ENCODE measurements at places on chromosomes 6 and 20. TPM values are rescaled to one million over a fixed set of nuclear protein-coding genes. Genes with fewer than 3 reads are reported as not detected.

DNA sequence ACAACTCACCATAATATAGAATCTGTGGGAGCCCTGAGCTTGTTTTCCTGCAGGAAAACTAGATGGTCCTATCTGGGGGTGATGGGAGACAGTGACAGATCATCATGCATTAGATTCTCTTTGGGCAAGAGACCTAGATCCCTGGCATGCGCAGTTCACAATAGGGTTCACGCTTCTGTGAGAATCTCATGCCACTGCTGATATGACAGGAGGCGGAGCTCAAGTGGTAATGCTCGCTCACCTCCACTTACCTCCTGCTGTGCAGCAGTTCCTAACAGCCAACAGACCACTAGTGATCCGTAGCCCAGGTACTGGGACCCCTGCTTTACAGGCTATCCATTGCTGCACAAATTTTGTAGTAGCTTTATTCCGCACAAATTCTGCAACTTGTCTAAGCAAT, 84.5 kb downstream of the HIVEP2 start:
- no peak for DNase-seq

DNA sequence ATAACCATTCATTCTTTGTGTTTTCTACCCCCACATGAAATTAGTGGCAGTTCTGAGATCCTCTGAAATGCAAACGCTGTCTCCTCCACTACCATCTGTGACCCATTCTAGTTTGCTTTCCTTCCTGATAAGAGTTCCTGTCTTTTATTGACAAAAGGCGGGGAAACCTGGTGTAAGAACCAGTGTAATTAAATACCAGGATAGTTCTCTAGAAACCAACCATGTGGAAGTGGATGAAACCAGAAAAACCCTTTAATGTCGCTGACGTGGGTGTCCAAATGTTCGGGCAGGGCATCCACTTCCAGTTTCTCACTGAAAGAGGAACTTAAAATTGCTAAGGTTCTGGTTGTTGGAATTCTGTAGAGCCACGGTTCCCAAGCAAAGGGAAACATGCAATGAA, 79.1 kb downstream of the TNFRSF21 start:
- DNase-seq = no peak

GRCh38 chr20:47925593-47925992, 140.3 kb upstream of the SULF2 start:
- no peak for DNase-seq

The PLEKHG1 gene
- total RNA-seq = 2.3 TPM

DNA sequence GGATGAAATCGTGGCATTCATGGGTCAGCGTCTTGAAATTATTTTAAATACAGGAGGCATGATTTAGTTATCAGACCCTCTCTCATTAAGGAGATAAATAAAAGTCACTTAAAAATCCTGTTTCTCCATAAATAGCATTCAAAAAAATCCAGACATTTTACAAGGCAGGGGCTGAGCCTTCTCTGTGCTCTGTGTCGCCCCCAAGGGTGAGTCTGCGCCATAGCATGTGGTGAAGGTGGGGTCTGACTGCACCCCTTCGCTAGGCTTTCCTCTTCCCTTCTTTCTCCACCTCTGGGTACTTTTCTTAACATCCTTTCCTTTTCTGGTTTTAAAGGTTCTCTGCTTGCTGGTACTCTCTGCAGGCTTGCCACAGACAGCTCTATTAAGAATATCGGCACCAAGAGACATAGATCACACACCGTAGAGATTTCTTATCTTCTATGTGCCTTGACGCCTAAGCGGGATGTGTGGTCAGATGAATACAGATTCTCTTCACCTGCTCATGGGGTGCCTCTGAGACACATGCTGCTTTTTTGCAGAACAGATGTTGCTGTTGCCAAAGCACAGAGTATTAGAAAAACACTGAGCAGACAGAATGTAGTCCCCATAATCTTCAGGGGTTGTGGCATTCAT, 20.1 kb upstream of the FAM209A start:
- DNase-seq = no peak

GRCh38 chr6:127403636-127404035, 55.6 kb downstream of the KIAA0408 start:
- DNase-seq = no peak

DNA sequence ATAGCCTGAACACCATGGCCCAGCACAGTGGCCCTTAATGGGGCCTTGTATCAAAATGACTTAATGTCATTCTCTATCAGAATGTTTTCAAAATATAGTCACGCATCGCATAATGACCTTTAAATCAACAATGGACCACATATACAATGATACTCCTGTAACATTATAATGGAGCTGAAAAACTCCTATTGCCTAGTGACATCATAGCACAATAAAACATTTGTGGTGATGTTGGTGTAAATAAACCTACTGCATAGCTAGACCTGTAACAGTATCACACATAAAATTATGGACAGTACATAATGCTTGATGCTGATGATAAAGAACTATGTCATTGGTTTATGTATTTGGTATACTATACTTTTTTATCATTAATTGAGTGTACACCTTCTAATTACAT, 9.3 kb downstream of the ELOVL5 start:
- no peak for DNase-seq

GRCh38 chr6:7473805-7474719, 67.4 kb upstream of the DSP start:
- DNase-seq = no peak

GRCh38 chr6:129194306-129194941, 311.5 kb downstream of the LAMA2 start:
- DNase-seq = no peak

DNA sequence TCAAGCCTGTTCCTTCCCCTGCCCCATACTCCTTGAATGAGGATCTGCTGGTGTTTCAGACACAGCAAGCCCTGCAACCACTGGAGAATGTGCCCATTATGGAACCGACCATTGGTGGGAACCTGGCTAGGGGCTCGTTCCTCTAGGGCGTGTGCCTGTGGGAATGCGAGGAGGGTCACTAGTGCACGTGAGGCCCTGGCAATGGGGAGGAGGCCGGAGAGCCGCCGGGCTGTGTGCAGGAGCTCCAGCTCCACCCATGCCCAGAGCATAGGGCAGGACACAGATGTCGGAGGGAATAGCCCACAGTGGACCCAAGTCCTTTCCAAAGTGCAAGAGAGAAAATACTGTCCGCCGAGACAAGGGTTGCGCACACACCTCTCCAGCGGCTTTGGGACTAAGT, 99.3 kb downstream of the ERMARD start:
- no peak for DNase-seq

DNA sequence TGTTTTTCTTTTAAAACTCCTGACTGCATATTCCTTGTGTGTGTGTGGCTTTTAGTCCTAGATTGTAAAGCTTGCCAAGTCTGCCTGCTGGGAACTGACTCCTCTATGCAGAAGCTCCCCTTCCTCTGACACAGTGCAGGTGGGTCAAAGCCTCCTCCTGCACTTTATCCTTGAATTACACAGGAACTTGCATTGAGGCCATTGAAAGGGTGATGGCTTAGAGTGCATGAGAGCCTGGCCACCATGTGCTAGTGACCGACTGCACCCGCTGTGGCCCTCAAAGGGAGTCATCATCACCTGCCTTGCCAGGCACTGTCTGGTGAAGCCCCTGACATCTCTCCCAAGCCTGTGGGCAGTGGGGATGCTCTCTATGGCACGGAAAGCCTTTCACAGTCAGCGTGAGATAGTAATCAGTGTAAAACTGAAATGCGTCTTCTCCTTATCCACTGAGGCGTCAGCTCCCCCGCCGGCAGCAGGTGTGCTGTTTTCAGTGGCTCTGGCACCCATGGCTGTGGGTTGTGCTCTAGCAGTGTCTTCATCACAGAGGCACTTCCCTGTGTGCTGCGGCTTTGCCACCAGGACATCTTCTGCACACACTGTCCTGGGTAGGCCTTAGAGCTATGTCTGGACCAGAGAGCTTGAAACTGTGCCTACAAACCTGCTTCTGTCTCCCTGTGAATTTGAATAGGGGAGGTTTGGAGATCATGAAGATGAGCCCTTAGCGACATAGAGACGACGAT, 87.9 kb downstream of the THBS2 start:
- DNase-seq = no peak

The PKIG gene
- total RNA-seq = 1.1 TPM

The CD24 gene
- total RNA-seq = 0.40 TPM

DNA sequence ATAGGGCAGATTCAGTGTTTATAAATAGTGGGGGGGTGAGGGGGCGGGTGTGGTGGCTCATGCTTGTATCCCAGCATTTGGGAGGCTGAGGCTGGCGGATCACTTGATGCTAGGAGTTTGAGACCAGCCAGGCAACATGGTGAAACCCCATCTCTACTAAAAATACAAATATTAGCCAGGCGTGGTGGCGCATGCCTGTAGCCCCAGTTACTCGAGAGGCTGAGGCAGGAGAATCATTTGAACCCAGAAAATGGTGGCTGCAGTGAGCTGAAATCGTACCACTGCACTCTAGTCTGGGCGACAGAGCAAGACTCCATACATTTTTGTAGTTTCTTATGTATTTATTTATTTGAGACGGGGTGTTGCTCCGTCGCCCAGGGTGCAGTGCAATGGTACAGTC, 109.0 kb upstream of the ZNF217 start:
- no peak for DNase-seq

- no peak for DNase-seq
Measured at GRCh38 chr6:152461556-152461955, 175.6 kb downstream of the SYNE1 start.

- DNase-seq = no peak
Measured at GRCh38 chr6:136592930-136593673, 42.9 kb upstream of the MAP7 start.

The SIRPB1 gene
- 7.1 TPM for total RNA-seq

- no peak for DNase-seq
Measured at GRCh38 chr6:168844821-168845609, 404.0 kb downstream of the SMOC2 start.

The WFDC12 gene
- total RNA-seq = not detected

- DNase-seq = no peak
Measured at GRCh38 chr20:9966966-9967365, 67.8 kb upstream of the ANKEF1 start.

The KCNK16 gene
- not detected for total RNA-seq

The BACH2 gene
- 30.3 TPM for total RNA-seq

DNA sequence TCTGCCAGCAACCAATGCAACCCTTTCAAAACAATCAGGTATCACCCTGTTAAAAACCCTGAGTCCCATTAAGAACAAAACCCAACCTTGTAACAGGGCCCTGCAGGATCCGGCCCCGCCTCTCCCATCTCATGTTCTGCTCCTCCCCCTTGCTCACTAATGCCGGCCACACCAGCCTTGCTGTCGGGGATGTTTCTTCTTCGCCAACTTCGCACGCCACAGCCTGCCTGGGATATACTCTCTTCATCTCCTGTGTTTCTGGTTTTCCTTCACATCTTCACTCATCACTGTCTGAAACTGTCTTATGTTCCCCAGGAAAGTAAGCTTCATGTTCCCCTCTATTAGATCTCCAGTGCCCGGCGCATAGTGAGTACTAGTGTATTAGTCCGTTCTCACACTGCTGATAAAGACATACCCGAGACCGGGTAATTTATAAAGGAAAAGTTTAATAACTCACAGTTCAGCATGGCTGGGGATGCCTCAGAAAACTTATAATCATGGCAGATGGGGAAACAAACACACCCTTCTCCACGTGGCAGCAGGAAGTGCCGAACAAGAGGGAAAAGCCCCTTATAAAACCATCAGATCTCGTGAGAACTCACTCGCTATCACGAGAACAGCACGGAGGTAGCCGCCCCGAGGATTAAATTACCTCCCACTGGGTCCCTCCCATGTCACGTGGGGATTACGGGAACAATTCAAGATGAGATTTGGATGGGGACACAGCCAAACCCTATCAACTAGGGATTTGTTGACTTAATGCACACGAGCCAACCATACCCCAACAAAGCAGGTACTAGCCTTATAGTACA, 5.1 kb downstream of the TP53RK start:
- DNase-seq = no peak

- no peak for DNase-seq
Measured at GRCh38 chr20:43900496-43900895, 14.2 kb upstream of the TOX2 start.

DNA sequence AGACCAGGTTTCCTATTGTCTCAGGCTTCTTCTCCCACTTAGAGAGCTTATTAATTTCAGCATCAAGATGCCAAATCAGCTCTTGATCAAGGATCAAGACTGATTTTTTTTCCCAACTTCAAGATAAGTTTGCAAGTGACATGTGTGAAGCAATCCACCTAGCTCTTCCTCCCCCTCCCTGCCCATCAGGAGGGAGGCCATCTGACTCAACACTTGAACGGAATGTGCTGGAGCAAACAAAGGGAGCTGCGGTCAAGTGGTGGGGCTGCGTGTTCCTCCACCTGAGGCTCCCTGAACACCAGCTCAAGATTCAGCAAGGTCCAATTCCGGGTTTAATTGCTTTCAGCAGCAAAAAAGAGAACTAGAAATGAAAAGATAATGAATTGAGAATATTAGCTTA, 38.7 kb downstream of the TTI1 start:
- no peak for DNase-seq

The SNAI1 gene
- total RNA-seq = 0.38 TPM

GRCh38 chr20:44805979-44806620, 4.2 kb downstream of the RIMS4 start:
- no peak for DNase-seq

GRCh38 chr20:63370618-63371187, 9.6 kb upstream of the CHRNA4 start:
- no peak for DNase-seq

DNA sequence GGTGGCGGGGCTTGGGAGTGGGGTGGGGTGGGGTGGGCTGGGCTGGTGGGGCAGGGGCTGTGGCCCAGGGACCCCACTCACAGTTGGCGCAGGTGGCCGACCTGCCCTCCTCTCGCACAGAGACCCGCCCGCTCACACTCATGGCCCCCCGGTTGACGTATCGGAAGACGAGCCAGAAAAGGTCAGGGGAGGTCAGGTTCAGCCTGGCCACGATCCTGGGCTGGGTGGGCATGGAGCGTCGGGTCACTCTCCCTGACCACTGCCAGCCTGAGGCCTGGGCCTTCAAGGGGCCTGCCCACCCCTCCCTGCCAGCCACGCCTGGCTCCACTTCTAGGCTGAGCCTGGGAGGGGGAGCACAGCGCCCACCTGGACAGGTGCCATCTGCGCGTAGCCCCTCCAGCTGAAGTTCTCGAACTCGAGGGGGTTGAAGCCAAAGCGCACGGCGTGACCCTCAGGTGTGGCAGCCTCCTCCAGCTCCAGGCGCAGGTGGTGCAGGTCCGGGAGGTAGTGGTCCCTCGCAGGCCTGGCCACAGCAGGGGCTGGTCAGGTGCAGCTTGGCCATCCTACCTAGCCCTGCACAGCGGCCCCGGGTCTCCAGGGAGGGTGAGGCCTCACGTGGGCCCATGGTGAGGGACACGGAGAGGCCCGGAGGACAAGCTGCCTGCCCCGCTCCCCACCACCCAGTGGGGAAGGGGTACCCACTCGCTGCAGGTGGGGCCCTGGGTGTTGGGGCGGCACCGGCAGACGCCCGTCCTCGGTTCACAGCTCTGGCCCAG, 31.2 kb downstream of the ADRM1 start:
- no peak for DNase-seq

The C6orf118 gene
- not detected for total RNA-seq

The KCNB1 gene
- not detected for total RNA-seq

- DNase-seq = no peak
Measured at GRCh38 chr6:42201382-42201781, 6.6 kb upstream of the GUCA1B start.

The HTR1E gene
- total RNA-seq = not detected

- DNase-seq = no peak
Measured at GRCh38 chr20:58583176-58583575, 67.9 kb upstream of the STX16 start.

The ZNF311 gene
- total RNA-seq = 0.65 TPM

The ANKRD6 gene
- total RNA-seq = 4.2 TPM

Measured in activated CD4-positive, alpha-beta memory T cell treated with anti-CD3 and anti-CD28 coated beads, Interleukin-2, amount 10 ng/mL, durations not matched to agents 7 days and 5 days (primary cell).